ENCODE measurements at places on chromosomes 6 and 20.
A peak's percentile ranks its signal among the peaks of the same experiment; 100 is the strongest.

DNA sequence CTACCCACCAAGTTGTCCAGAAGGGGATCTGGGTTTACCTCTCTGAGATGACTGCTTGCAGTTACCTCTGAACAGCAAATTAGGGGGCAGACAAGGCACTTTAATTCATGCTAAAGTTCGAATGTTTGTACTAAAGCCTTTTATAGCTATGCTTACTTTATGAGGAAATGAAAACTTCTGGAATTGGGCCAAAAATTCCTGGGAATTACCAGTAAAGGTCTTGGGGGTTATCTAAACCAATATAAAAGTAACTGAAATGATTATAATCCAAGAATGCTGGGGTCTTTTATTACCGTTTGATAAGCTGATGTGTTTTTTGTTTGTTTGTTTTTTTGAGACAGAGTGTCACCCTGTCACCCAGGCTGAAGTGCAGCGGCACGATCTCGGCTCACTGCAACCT is 7.9 kb upstream of the LZTS3 start:
- no peak for DNase-seq

DNA sequence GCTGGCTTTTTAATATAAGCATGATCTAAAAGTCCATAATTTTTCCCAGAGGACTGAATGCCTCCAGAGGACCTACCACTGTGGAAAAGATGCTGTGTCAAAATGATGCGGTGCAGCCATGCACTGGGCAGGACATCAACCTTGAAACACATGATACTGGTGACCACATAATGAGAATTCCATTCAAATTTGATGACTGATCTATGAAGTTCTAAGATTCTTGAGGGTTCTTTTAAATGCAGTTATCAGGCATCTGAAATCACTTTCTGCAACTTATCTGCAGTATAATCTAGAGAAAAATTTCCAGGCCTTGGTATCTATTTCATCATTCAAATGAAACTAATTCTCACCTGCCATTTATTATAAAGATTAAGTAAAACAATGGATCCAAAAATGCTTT is 15.0 kb upstream of the MARCKS start:
- no peak for DNase-seq

GRCh38 chr6:97133067-97133466 is 149.9 kb downstream of the MMS22L start:
- no peak for DNase-seq

- DNase-seq = no peak
These were observed 250.7 kb downstream of the PHF3 start for GRCh38 chr6:63886341-63886740.

DNA sequence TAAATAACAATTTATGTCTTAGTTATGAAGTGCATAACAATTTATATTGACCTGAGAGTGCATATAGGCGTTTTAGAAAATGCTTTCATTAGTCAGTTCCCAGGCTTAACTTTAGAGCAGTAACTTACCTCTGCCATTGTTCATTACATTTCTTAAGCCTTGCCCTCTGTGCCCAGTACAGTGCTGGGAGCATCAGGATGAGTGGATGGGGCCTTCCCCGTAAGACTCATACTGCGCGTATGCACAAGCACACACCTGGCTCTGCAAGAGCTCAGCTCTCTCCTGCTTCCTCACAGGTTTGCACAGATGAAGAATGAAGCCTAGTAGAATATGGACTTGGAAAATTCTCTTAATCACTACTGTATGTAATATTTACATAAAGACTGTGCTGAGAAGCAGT is 125.0 kb downstream of the MAP3K4 start:
- no peak for DNase-seq

DNA sequence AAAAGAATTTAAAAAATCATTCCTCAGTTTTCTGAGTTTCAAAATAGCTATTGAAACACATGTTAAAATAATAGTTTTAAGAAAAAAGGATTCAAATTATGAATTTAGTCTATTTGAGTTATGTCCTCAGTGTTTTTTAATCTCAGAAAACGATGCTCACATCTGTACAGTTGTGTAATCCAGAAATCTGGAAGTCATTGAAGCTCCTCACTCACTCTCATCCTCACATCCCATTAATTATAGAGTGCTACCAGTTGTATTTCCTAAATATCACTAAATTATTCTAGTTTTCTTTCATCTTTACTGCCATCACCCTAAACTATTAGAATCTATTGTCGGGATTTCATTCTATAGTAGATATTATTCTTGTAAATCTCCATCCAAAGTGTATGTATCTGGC is 234.7 kb upstream of the RIMS1 start:
- DNase-seq = no peak

- DNase-seq = no peak
These were observed 1.2 kb downstream of the GSTA5 start for GRCh38 chr6:52839124-52840055.

DNA sequence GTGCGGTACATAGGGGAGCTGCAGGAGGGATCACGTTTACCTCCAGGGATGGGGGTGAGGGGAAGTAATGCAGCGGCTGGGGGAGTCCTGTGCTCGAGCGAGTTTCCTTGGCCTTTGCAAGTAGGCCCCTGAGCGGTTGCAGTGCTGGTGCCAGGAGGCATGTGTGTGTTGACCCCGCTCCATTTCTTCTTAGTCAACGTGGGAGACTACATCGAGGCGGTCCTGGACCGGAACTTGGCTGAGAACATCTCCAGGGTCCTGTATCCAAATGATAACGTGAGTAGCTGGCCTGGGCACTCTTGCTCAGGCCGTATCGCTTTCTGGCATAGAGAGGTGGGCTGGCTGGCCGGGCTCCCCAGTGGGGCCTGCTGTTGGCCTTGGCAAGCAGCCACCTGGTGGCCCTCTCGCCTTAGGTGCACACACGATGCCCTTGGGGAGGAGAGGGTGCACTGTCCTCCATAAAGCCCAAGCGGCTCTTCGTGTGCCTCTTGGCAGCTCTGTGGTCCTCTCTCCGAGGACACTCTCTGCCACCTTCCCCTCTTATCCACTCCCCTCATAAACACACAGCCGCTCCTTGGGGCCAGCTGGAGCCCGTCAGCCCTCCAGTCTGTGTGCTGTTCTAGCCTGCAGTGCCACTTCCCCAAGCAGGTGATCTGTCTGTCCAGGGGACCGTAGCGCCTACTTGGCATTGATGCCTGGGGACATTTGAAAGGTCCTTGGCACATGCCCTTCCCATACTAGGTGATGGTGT is 29.3 kb downstream of the PYGB start:
- peak; percentile 45 for DNase-seq

- peak; percentile 61 for DNase-seq
These were observed 271.5 kb downstream of the FOXA2 start for GRCh38 chr20:22312744-22313346.

DNA sequence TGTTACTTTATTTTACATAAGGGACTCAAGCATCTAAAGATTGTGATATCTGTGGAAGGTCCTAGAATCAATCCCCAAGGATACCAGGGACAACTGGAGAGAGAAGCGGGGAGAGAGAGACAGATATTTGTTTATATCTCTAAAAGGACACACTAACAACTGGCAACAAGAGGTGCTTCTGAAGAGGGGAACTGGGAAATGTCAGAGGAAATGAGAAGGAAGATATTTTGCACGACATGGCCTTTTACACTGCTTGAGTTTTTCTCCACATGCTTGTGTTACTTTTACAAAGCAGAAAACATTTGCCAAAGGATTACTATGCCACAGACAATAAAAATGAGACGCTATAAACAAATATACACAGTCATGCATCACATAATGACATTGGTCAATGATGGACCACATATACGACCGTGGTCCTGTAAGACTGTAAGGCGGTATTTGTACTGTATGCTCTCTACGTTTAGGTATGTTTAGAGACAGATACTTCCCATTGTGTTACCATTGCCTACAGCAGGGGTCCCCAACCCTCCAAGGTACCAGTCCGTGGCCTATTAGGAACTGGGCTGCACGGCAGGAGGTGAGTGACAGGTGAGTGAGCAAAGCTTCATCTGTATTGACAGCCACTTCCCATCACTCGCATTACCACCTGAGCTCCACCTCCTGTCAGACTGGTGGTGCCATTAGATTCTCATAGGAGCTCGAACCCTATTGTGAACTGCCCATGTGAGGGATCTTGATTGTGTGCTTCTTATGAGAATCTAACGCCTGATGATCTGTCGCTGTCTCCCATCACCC is 64.6 kb upstream of the PTPN1 start:
- no peak for DNase-seq

DNA sequence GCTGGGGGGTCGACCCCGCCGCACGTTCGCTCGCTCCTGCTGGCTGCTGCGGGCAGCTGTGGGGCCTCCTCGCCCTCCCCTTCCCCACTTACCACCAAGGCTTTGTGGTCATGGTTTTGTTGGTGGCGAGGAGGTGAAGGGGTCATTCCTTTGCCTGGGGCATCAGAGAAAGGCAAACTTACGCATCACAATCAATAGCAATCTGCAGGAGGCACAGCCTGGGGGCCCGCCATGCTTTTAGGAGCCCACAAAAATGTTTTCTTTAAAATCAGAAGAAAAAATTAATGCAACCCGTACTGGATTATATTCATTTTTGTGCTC is 137.0 kb downstream of the IMPG1 start:
- DNase-seq = no peak

GRCh38 chr6:137165375-137166246 is 7.8 kb downstream of the IL22RA2 start:
- DNase-seq = no peak

DNA sequence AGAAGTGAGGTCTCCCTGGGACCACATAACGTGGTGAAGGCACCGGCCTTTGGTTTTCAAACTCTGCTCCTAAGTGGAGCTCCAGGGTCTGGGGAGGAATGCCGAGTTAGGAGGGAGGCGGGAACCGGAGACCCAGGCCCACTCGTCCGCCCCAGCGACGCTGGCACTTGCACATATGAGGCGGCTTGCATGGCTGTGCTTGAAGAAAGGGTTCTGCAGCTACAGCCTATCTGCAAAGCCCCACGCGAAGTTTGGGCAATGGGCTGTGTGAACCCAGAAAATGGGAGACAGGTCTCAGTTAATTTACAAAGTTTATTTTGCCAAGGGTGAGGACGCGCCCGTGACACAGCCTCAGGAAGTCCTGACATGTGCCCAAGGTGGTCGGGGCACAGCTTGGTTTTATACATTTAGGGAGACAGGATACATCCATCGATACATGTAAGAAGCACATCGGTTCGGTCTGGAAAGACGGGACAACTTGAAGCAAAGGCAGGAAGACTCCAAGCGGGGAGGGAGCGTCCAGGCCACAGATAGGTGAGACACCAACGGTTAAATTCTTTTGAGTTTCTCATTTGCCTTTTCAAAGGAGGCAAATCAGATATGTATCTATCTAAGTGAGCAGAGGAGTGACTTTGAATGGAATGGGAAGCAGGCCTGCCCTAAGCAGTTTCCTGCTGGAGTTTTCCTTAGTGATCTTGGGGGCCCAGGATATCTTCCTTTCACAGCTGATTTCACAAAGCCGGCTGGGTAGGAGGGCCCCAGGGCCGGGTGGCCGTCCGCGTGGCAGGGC is 782 bp upstream of the PCMTD2 start:
- peak; percentile 53 for DNase-seq

DNA sequence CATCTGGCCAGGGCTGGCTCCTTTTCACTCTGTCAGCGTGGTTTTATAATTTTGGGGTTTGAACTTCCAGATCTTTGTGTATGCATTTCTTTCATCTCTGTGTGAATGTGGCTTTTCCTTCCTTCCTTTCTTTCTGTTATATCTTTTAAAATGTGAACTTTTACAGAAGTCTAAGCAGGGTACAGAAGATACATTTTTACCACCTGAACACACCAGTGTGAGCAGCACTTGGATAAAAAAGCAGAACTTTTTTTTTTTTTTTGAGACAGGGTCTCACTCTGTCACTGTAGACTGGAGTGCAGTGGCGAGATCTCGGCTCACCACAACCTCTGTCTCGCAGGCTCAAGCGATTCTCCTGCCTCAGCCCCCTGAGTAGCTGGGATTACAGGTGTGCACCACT is 20.5 kb downstream of the CEBPB start:
- DNase-seq = no peak

- DNase-seq = no peak
These were observed 4.6 kb upstream of the GJB7 start for GRCh38 chr6:87333591-87334181.

GRCh38 chr6:106152952-106153351 is 66.8 kb downstream of the PRDM1 start:
- no peak for DNase-seq

- DNase-seq = no peak
These were observed 657.1 kb downstream of the CBLN4 start for GRCh38 chr20:55348223-55348622.

GRCh38 chr6:34926655-34927054 is 37.6 kb downstream of the ANKS1A start:
- no peak for DNase-seq

DNA sequence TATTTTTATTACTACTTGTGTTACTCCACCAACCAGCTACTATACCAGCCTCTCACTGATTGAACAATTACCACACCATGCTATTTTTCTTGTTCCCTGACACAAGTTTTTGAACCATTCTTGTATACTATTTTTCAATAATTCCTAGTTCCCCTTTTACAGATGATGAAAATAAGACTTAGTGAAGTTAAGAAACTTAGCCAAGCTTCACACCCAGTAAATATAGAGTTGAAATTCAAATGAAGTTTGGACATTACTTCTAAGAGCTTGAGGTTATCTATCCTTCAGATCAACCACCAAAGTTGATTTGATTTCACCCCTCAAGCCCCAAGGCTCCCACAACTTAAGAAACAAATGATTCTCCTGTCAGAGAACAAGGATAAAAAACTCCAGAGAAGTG is 13.1 kb upstream of the BCAS1 start:
- DNase-seq = no peak

DNA sequence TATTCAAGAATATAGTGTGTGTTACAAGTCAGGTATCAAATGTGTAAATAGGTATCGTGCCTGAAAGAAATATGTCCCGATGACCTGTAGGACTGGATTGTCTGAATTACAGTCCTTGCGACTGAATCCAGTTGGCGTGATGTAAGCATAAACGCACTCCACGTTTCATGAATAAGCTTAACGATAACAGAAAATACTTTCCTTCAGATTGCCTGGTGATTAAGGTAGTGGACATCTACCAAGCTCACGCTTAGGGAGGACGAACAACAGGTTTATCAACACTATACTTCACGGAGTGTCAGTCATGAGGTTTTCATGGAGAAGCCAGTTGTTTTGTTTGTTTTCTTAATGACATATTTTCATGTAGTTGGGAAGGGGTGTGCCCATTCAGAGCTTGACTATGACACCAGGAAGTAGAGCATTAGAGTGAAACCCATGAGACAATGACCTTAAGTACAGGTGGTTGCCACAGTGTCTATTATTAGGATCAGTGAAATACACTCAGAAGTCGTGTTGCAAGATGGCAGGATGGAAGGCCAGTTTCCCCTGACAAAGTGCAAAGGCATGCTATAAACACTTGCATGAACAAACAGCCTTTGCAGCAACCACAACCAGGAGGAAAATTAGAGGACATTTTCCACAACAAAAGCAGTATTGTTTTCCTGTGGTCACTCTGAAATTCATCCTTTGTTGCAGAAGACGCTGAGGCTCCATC is 305.8 kb upstream of the PRDM1 start:
- no peak for DNase-seq

- no peak for DNase-seq
These were observed 4.3 kb downstream of the CCDC167 start for GRCh38 chr6:37495244-37495934.

DNA sequence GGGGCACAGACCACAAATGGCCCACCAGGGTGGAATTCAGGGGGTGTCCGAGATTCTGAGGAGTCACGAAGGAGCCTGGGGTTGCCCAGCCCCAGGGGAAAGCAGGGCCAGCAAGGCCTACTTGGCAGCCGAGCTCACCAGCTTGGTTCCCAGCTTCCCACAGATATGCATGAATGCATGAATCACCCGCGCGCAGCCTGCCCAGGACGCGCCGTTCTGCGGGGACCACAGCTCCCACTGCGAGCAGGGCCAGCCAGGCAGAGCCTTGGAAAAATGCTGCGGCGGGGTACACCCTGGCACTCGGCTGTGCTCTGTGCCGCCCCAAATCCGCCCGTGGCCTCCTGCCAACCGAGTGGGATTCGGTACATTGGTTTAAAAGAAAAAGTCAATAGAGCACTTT is 211.0 kb downstream of the NFATC2 start:
- no peak for DNase-seq

All from sciatic nerve (tissue), 2 donors.